ENCODE measurements at places on chromosomes 4 and X. TPM values are rescaled to one million over a fixed set of nuclear protein-coding genes. Genes with fewer than 3 reads are reported as not detected.

The CETN2 gene
- total RNA-seq, result 26.0 TPM

The NLGN3 gene
- total RNA-seq, result 0.09 TPM

The CLDN22 gene
- not detected for total RNA-seq

The TMEM156 gene
- 14.4 TPM for total RNA-seq

The NOX1 gene
- total RNA-seq, result not detected

The PALLD gene
- total RNA-seq, result 17.3 TPM

Measured in endothelial cell of coronary artery (primary cell).